Left hindlimb (tissue), 1 donor: ENCODE measurements at places on chromosomes 2 and 18.

DNA sequence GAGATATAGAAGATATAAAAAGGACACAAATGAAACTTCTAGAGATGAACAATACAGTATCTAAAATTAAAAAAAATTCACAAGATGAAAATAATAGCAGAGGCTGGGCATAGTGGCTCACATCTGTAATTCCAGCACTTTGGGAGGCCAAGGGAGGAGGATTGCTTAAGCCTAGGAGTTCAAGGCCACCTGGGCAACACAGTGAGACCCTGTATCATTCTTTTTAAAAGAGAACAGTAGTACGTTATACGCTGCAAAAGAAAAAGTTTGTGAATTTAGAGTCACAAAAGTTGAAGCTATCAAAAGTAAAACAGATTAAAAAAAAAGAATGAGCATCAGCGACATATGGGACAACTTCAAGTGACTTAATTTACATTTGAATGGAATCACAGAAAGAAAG, 81.6 kb upstream of the ZFP36L2 start:
- no peak for DNase-seq

GRCh38 chr2:45993476-45993991, 303.7 kb upstream of the EPAS1 start:
- no peak for DNase-seq

- DNase-seq = peak; percentile 97
Observed at GRCh38 chr2:150487537-150488429, at the start of gene RND3. TSS of gene RND3 (minus strand) at chr2:150487667. CDS start at chr2:150487417, 250 bp downstream.

DNA sequence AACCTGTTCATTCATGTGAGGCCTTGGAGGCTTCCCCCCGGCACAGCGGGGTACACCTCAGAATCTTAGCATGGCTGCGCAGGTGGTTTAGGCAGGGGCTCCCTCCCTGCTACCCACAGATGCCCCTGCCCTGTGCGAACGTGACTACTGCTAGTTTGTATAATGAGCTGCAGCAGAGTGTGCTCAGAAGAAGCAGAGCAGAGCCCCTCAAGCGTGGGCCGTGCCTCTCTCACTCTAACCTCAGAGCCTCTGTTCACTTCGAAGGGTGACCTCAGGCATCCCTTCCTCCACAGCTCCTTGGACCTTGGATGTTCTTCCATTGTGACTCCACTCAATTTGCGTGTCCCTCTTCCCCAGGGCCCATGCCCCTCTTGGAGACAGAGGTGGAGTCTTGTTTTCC, 161.6 kb downstream of the CTIF start:
- no peak for DNase-seq

- peak; percentile 77 for DNase-seq
Observed at GRCh38 chr2:144515696-144516410, 4.1 kb downstream of the ZEB2 start.

GRCh38 chr2:65081232-65081685, 25.0 kb downstream of the CEP68 start:
- no peak for DNase-seq

- no peak for DNase-seq
Observed at GRCh38 chr2:8985561-8986326, 17.7 kb downstream of the MBOAT2 start.

- DNase-seq = no peak
Observed at GRCh38 chr2:60589104-60589503, 35.6 kb upstream of the BCL11A start.

DNA sequence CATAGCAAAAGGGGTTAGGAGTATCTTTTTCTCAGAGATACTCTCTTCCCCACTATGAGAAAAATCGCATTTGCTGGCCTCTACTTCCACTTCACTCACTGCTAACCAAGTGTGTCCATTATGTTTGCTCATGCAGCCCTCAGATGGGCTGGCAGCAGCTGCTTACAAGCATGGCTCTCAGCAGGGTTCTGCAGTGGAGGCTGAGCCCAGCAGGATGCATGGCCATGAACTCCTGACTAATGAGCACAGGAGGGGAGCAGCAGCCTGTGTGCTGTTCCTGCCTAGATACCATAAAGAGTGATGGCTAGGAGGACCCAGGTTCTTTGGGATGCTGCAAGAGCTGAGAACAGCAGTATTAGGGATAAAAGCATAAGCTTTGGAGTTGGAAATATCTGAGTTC, 316.9 kb upstream of the THSD7B start:
- DNase-seq = no peak

DNA sequence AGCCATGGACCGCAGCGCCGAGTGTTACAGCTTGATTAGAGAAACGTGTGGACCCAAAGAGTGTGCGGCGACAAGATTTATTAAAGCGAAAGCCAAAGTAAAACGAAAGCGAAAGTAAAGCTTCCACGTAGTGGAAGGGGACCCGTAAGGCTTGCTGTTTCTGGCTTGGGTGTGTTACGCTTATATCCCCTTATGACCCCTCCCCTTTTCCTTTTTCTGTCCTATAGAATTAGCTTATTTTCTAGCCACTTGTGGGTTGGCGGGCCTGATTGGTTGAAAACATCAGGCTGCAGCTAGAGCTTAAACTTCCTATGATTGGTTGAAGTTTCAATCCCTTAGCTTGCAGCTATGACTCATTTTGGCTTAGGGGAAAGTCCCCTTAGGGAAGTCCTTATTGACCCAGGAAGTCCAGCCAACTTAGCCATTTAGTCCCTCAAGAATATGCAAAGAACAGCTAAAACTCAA, 969.7 kb downstream of the DCDC2C start:
- DNase-seq = no peak

- no peak for DNase-seq
Observed at GRCh38 chr2:190443055-190443454, 34.9 kb downstream of the MFSD6 start.

- no peak for DNase-seq
Observed at GRCh38 chr2:39059366-39059952, 61.4 kb downstream of the SOS1 start.

- DNase-seq = no peak
Observed at GRCh38 chr2:120140866-120141265, 82.3 kb downstream of the TMEM185B start.

DNA sequence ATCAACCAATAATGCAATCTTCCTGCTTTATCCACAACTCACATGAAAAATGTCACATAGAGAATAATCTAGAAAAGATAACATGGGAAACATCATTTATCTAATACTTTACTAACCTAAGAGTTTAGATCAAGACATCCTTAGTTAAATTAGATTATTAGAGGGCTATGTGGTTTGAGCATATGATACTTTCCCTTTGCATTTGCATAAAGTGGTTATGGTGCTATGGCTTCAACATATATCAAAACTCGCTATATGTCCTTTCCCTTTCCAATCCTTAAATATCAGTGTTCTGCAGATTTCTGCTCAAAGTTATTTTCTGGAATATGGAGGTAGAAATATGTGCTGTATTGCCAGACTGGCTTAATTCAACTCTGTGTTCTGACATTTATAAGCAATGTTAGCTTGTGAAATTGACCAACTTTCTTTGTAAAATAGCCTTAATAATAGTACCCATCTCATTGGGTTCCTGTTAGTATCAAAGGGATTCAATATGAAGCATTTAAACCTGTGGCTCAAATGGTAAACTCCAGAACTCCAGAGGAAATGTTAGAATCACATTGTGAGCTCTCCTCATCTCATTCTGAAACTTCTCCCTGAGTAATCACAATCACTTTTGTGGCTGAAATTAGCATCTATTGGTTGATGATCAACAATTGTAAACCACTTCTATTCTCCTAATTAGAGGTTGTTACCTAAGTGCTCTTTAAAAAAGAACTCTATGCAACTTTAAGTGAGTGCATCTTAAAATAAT, 1089.9 kb upstream of the SLC39A10 start:
- no peak for DNase-seq

- no peak for DNase-seq
Observed at GRCh38 chr2:237430861-237431260, 16.9 kb upstream of the COL6A3 start.

- DNase-seq = no peak
Observed at GRCh38 chr2:101617188-101617587, 80.3 kb upstream of the MAP4K4 start.

- DNase-seq = no peak
Observed at GRCh38 chr18:76983613-76984051, 149.0 kb downstream of the MBP start.

GRCh38 chr2:217113491-217113890, 253.6 kb upstream of the TNP1 start:
- DNase-seq = peak; percentile 52

GRCh38 chr2:143787674-143788073, 658.5 kb downstream of the ARHGAP15 start:
- no peak for DNase-seq

GRCh38 chr2:210562502-210563080, 6.2 kb downstream of the CPS1 start:
- DNase-seq = no peak

DNA sequence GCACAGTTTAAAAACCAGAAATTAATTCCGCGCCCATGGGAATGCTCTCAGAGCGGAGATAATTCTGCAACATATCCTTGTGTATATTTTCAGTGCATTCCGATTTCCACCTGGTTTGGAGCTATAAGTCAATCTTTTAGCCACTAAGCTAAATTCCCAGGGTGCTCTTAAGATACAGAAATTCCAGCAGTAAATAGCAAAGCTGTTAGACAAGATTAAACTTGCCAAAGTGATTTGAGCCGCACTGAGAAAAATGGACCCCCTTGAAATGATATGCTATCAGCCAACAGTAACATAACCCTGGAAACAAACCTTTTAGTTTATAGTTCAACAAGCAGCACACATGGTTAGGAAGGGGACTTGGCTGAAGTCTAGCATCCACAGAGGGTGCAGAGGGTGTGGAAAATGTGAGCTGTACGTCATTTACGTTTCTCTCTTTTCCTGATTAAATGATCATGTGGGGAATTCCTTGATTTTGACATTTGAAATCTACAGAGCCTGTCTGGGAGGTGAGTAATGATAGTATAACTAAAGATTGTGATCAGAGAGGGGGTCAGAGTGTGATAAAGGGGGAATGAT, 99.8 kb upstream of the COPS8 start:
- no peak for DNase-seq

- DNase-seq = no peak
Observed at GRCh38 chr2:38907743-38908562, 18.3 kb downstream of the ARHGEF33 start.

DNA sequence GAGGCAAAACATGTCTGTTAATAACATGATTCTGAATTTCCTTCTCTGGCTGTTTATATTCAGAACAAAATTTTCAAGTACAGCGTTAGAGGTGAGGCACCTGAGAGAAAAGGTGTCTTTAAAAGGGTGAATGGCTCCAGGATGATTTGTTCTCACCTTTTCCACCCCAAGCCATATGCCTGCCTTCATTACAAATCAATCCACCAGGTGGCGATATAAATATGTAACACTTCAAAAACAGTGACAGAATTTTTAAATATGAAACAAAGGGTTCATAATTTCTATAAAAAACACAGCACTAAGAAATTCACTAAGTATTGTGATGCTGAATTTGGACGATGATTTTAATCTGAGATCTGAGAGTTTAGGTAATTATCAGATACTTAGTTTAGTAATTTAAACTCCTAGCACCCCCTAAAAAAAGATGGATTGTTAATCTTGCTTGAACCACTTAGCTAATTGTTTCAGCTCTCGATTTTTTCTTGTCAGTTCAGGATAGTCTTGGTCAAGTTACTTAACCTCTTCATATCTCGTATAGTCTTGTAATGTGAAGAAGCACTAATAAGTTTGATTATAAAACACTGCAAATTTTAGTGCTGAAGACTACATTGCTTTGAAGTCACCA, 528.8 kb downstream of the CPS1 start:
- no peak for DNase-seq

GRCh38 chr2:163736433-163737189, 803 bp upstream of the FIGN start:
- peak; percentile 62 for DNase-seq

DNA sequence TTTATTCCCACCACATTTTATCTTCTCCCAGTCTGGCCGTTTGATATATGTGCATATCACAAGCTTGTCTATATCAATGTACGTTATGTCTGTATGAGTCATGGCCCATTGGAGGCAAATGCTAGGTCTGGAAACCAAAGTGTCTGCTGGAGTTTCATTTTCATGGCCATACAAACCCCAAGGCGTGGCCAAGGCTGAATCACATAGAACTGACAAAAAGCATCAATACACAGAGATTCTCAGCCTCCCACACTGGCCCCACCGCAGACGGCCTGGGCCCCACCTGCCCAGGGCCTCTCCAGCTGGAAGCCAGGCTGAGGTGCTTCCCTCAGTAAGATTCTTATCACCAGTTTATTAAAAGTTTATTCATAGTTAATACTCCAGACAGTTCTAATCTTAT, 40.5 kb upstream of the SALL3 start:
- no peak for DNase-seq

DNA sequence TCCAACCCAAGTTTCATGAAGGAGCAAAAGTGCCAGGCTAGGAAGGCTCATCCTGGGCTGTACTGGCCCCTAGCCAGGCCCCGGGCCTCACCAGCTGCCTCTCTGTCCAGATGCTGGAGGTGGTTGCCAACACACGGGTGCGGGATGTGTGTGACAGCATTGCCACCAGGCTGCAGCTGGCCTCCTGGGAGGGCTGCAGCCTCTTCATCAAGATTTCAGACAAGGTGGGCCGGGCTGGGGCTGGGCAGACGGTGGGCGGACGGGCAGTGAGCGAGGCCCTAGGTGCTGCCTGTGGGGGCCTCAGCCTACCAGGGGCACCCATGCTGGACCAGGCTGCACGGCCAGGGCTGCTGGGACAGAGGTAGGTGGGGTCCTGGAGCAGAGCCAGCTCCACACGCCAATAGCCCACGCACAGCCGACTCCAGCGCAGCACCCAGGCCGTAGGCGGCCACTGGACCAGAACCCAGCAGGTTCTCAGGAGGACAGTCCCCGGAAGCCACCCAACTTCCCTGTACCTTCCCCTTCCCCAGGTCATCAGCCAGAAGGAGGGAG, 11.8 kb upstream of the GPR17 start:
- no peak for DNase-seq

GRCh38 chr18:42183746-42184145, 228.7 kb downstream of the PIK3C3 start:
- no peak for DNase-seq

GRCh38 chr18:67735506-67735905, 219.0 kb upstream of the DSEL start:
- no peak for DNase-seq

DNA sequence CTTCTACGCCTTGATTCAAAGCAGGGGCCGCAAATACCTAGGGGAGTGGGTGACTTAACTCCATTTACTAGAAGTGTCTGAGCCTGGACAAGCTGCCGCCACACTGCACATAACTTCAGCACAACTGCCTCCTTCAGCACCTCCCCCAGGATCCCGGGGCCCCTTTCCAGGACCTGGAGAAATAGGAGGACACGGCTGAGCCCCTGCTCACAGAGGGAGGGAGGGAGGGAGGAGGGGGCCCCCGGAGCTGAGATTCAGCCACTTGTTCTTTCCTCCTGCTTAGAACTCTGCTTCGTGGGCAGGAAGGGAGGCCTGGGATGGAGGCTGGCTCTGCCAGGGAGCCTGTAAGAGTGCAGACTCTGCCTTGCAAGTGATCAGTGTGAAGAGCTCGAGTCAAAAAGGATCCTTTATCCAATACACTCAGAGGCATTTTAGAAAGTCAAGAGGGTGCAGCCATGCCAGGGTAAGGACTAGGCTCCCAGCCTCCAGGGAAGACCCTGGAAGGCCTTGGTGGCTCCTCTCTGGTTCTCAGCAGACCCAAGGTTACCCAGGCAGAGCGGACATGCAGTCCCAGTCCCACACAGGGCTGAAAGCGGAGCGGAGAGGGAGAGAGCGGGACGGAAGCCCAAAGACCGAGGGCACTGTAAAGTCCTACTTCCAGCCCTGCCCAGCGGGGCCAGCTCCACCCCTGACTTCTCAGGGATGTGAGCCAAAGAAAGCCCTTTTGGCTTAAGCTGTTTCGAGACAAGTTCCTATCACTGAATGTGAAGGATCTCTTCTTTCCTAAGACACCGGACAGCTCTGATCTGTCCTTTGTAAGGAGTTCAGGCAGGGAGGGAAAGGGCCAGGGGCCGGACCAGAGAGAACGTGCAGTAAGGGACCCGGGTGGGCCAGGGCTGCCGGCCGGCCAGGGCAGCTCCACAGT, 8.6 kb upstream of the ARMC9 start:
- no peak for DNase-seq
